ENCODE measurements at places on chromosomes 7 and 10.

- no peak for DNase-seq
Observed at GRCh38 chr10:79248341-79249185, 98.7 kb upstream of the PPIF start.

GRCh38 chr10:99828464-99828863 is 46.0 kb downstream of the ABCC2 start:
- no peak for DNase-seq

DNA sequence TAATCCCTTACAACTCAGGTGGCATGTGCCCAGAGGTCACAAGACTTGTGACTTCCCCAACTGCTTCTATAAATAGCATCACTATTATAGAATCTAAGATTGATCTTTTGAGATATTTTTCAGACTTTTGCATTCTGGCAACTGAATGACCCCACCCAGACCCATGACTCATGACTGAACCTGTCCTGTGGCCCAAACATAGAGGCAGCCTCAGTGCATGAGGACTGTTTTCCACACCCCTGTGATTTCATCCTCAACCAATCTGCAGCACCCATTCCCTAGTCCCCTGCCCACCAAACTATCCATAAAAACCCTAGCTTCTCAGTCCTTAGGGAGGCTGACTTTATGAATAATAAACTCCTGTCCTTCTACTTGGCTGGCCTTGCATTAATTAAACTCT is 84.5 kb downstream of the MICU1 start:
- no peak for DNase-seq

GRCh38 chr7:32316839-32317238 is 173.3 kb downstream of the LSM5 start:
- DNase-seq: no peak

GRCh38 chr7:159023206-159023605 is 121.5 kb downstream of the VIPR2 start:
- DNase-seq: no peak

All from NCI-H2107 (cell line).